ENCODE measurements at places on chromosomes 2 and 18. TPM values are rescaled to one million over a fixed set of nuclear protein-coding genes. Genes with fewer than 3 reads are reported as not detected.

DNA sequence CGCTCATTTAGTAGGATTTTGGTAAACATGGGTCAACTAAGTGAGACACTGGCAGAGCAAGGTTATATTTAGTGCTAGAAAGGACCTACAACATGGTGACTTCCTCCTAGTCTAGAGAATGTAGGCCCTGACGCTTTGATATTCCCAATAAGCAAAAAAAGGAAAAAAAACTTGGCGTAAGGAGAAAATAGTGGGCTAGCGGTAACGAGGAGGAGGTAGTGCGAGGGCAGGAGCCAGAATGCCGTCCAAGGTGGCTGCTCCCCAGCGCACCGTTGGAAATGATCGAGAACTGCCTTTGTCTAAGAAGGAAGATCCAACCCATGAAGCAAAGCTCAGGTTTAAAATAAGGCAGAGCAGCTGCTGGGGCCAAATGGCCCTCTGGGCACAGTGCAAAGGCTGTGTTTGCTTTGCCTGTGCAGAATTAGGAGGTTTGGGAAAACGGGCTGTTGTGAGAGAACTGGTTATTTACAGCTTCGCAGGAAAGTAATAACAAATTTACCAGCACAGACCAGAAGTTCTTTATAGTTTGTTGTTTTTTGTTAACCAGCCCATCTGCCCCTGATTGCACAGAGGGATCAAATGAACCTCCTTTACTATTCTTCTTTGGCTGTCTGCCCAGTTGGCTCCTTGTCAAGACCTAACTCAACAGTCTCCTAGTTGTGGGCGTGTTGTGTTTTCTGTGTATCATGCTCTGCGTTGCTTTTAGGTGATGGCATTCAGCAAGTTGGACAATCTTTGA lies 86.6 kb downstream of the ITGB1BP1 start:
- no peak for DNase-seq

DNA sequence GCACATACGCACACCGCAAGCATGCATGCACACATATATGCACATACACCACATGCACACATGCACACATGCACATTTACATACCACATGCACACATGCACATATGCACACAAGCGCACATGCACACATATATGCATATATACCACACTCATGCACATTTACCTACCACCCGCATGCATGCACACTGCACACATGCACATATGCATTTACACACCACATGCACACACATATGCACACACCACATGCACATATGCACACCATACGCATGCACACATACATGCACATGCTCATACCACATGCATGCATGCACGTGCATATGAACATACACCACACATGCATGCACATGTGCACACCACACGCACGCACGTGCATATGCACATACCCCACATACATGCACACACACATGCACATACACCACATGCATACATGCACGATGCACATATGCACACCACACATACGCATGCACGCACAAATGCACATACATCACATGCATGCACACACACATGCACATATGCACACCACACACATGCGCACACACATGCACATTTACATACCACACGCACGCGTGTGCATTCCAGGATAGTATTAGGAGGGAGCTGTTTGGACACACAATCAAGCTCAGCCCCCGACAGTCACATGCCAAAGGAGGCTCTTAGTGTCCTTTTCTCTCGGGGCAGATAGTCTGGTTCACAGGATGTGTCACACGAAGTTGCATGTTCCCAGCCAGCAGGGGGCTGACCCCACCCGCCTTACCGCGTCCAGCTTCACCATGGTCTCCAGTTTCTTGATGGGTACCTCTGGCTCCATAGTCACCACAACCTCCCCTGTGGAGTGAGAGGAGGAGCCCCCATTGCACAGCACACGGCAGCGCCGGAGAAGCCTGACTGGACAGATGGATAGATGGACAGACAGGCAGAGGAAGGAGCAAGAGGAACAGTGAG lies 5.9 kb downstream of the OTOF start:
- DNase-seq: no peak

DNA sequence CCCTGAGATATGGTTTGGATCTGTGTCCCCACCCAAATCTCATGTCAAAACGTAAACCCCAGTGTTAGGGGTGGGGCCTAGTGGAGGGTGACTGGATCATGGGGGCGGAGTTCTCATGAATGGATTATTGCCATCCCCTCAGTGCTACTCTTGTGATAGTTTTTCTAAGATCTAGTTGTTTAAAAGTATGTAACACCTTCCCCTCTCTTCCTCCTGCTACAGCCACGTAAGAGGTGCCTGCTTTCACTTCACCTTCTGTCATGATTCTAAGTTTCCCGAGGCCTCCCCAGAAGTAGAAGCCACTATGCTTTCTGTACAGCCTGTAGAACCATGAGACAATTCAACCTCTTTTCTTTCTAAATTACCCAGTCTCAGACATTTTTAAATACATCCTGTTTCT lies 16.9 kb downstream of the PUM2 start:
- no peak for DNase-seq

Gene INPP5D
- 6.6 TPM for polyA plus RNA-seq

Gene PAX3
- polyA plus RNA-seq: not detected

All from GM23338 (cell line).